Sciatic nerve (tissue), 2 donors: ENCODE measurements at places on chromosomes 12 and 14. TPM values are rescaled to one million over a fixed set of nuclear protein-coding genes. Genes with fewer than 3 reads are reported as not detected.
A peak's percentile ranks its signal among the peaks of the same experiment; 100 is the strongest.

Gene ITGB7
- total RNA-seq = 33.4 TPM

Gene GALC
- 47.8 TPM for total RNA-seq

Gene ATG14
- 14.8 TPM for total RNA-seq

GRCh38 chr12:51000245-51000644, 25.9 kb downstream of the SLC11A2 start:
- no peak for DNase-seq

Gene RFLNA
- total RNA-seq = 28.1 TPM

- DNase-seq = no peak
Measured at GRCh38 chr12:91320999-91321398, 138.4 kb upstream of the DCN start.

- DNase-seq = peak; percentile 75
Measured at GRCh38 chr12:54147186-54147585, 41.6 kb downstream of the SMUG1 start.

DNA sequence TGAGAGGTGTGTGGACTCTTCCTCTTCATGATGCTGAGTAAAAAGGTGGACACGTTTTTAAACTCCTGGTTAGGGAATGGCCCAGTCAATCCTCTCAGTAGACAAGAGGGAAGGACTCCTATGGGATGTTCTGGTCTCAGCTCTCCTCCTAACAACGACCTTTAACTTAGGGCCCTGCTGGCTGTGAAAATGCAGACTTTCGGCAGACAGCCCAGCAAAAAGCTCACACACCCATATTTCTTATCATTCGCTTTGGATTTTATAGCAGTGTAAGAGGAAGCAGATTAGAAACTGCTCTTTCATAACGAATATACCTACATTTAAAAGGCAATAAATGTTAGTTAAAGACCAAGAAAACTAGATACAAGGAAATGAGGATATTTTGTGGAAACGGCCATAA, 18.0 kb upstream of the YARS2 start:
- DNase-seq = no peak

Gene GZMH
- 1.6 TPM for total RNA-seq

Gene CCDC77
- 7.6 TPM for total RNA-seq

- no peak for DNase-seq
Measured at GRCh38 chr12:19954163-19954562, 414.2 kb upstream of the PDE3A start.

Gene MAGOHB
- 20.6 TPM for total RNA-seq

GRCh38 chr12:116372815-116373214, 95.3 kb upstream of the MED13L start:
- DNase-seq = no peak
